Activated T-cell treated with anti-CD3 and anti-CD28 coated beads, Interleukin-2, amount 50 U/mL, for 48 hours (primary cell): ENCODE measurements at places on chromosomes 2 and 18.

- no peak for DNase-seq
These were observed 130.5 kb downstream of the BCL11A start for GRCh38 chr2:60422826-60423483.

GRCh38 chr2:50065835-50066234, 911.5 kb upstream of the FSHR start:
- no peak for DNase-seq

- DNase-seq, result no peak
These were observed 2.5 kb downstream of the MERTK start for GRCh38 chr2:111900859-111901258.

DNA sequence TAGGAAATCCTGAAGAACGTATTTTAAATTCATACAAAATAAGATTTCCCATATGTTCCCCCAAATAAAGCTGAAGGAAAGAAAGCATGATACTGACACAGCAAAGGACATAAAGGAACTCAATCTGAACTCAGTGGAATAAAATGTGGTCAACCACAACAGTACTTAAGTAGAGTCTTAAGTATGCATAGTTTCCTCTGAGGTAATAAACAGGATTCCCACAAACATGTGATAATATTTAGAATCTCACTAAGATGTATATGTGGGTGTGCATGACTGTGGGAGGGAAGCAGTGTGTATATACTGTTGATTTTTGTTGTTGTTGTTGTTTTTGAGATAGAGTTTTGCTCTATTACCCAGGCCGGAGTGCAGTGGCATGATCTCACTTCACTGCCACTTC, 69.3 kb downstream of the NOL10 start:
- DNase-seq, result no peak

DNA sequence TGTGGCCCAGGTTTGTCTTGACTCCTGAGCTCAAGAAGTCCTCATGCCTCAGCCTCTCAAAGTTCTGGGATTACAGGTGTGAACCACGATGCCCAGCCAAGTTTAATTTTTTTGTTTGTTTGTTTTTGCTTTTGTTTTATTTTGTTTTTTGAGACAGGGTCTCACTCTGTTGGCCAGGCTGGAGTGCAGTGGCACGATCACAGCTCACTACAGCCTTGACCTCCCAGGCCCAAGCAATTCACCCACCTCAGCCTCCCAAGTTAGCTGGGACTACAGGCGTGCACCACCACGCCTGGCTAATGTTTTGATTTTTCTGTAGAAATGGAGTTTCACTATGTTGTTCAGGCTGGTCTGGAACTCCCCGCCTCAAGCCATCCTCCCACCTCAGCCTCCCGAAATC, 29.4 kb upstream of the RAB1A start:
- no peak for DNase-seq

GRCh38 chr2:145653553-145653952, 1133.6 kb upstream of the ZEB2 start:
- DNase-seq, result no peak

- no peak for DNase-seq
These were observed 298.1 kb downstream of the GALR1 start for GRCh38 chr18:77547757-77548156.

DNA sequence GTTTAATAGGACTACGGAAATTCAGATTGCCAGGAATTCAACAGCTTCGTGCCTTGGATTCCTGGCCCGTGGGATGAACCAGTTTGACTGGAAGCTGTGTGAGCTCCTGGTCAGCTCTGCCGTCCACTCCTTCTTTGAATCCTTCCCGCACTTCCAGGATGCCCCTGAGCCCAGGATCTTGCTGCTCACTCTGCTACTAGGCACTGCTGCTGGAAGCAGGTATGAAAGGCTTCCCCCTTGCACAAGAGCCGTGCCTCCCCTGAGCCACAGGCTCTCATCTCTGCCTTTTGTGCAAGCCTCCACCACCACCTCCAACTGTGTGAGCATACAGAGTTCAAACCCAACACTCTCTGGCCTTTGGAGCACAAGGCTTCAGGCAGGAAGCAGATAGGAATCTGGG, 34.9 kb downstream of the EN1 start:
- DNase-seq, result no peak

DNA sequence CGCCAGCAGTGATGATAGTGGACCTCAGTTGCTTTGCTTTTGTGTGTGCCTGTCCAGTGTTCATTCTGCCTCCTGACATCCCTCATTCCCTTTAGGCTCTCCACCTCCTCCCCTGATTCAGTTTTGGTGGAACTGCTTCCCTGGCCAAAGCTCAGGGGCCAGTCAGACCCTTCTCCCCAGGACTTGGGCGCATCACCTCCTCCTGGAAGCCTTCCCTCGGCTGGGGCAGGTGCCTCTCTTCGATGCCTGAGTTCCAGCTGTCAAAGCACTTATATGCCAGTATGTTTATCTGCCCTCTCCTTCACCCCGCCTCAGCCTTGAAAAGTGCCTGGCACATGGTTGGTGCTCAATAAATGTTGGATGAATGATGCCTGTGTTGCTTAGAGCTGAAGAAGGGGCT, 11.5 kb downstream of the NMUR1 start:
- DNase-seq, result no peak

GRCh38 chr18:72154926-72155325, 389.2 kb downstream of the CBLN2 start:
- DNase-seq, result no peak

GRCh38 chr2:52017646-52018235, 985.8 kb upstream of the NRXN1 start:
- DNase-seq, result no peak

DNA sequence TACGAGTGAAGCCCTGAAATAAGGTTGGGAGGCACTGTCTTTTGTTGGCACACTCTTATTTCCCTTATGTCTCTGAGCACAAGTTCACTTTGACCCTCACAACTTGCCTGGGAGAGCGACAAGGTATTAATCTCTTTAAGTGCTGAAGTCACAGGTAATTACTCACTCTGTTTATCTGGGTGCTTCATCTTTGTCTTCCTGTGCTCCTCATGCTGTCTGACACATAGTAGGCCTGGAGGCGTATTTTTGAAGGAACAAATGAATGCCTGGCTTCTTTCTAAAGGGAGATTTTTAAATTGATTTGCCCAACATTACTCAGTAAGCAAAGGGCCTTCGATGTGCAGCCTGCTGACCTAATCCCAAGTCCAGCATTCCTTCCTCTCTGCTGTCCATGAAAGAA, 507.1 kb upstream of the TNP1 start:
- no peak for DNase-seq
